Left renal pelvis (tissue), 4 donors: ENCODE measurements at places on chromosomes 3 and 15.

GRCh38 chr3:159816512-159816911 lies 172.1 kb upstream of the IL12A start:
- DNase-seq: no peak

DNA sequence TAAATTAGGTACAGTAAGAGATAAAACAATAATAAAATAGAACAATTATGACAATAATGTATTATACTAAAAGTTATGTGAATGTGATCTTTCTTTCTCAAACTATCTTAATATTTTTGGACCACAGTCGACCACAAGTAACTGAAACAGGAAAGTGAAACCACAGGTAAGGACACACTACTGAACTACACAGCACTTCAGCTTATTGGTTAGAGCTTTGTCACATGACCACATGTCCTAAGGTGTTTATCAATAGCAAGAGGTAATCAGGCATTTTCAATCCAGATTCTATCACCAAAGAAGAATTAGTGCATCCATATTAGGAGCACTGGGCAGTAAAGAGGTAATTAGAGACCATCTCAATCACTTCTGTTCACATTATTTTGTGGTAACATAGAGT lies 392.8 kb downstream of the RSL24D1 start:
- DNase-seq: no peak

DNA sequence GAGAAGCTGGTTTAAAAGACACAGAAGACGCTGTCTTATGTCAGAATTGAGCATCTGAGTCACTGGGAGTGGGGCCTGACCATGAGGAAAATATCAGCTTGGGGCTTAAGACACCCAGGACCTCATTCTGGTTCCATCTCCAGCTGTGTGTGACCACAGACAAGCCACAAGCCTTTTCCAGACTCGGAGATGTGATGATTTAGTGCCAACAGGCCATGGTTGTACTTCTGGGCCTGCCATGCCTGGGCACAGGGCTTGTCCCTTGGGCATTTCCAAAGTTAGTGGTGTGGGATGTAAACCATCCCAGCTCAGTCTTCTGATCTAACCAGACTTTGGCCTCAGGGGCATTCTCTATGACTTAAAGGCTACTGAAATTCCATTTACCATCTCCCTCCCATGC lies 269.8 kb downstream of the RYR3 start:
- DNase-seq: no peak

DNA sequence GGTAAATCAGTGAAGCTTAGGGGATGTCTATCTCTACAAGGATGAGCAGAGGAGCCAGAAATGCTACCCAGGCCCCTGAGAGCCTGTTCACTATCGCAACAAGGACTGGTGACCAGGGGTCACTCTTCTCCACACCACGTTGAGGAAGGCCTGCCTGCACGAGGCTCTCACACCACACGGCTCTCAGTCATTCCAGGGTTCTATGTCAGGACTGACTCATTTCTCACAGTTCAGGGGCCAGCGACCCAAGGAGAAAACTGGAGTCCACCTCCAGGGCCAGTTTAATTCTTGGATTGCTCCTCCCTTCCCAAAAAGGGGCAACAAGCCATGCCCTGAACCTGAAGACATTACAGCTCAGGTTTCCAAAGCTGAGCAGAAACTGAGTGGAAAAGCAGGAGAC lies 33.9 kb downstream of the ANP32A start:
- no peak for DNase-seq

DNA sequence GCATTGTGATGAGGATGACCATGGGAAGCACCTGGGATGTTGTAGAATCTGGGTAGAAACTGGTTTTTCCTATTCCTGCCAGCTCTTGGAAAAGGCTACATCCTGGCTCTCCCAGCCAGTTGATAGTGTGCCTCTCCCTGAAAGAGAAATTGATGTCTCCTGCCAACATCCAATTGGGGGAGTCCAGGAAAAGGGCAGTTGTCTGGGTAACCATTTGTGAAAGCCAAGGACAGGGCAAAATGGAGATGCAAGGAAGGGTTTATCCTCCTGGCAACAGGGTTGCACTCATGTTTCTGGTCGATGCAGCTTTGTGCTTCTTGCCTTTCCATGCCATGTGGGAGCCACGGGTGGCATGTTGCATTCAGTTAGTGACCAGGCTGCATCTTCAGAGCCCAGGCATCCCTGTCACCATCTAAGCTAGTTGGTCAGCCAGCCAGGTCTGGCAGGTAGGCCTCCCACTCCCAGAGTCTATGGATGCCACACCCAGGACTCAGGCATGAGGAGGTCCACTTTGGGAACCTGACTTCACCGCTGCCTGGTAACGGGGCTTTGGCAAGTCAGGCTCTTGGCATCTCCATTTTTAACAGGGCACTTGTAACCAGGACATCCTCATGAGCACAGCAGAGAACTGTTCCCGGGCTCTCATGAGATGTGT lies 153.5 kb downstream of the DNAJB8 start:
- no peak for DNase-seq

- DNase-seq: peak; percentile 83
Observed at GRCh38 chr3:184568924-184569829, 7.6 kb downstream of the EPHB3 start.

GRCh38 chr3:139957844-139958243 lies 22.9 kb downstream of the CLSTN2 start:
- no peak for DNase-seq

- peak; percentile 20 for DNase-seq
Observed at GRCh38 chr3:190617185-190617584, 103.3 kb downstream of the IL1RAP start.

DNA sequence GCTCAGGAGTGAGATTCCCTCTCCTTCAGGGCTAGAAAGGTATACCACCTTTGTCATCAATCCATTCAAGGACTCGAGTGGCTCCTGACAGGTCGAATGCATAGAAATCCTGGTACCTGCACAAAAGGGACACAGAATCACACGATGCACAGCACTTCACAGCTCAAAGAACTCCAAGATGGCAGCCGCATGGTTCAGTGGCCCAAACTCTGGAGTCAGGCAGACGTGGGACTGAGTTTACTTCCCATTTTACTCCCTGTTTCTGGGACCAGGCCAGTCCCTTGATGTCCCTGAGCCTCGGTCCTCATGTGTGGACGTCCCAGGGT lies 536 bp downstream of the WDR73 start:
- no peak for DNase-seq

DNA sequence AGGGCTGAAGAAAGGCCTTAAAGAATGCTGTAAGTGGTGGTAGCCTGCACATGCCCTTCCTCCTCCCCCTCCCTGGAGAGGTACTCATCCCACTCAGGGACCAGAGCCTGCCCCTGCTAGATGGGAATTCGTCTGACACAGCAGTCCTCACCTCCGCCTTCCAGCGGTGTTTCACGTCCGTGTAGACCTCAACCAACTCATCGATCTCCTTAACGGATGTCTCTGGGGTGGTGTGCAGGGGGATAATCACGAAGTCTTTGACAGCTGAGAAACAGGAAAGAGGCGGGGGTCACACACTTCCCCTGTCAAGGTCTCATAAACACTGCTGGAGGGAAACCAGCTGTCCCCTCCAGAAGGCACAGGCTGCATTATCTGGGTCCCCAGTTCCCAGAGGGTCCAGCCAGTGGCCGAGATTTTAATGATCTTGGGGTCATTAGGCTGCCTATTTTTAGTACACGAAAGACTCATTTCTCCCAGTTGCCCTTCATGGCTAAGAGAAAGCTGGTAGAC lies 9.9 kb downstream of the DNASE1L3 start:
- no peak for DNase-seq

- DNase-seq: no peak
Observed at GRCh38 chr15:25832158-25832557, 31.0 kb downstream of the ATP10A start.

DNA sequence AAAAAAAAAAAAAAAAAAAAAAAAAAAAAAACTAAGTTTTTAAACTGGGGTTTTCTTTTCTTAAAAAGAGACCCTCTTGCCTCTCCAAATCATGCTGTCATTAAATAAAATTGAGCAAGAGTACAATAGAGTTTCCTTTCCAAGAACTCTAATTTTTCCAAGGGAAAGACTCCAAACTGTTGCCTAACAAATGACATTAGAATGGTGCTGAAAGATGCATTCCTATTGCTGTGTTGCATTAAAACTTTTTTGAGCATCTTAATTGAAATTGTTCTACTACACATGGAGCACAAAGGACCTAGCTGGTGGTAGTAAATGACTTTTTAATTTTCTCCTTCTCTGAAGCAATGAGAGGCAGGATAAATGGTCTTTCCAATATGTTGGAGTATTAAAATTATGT lies 469.1 kb upstream of the ARHGEF26 start:
- DNase-seq: no peak

DNA sequence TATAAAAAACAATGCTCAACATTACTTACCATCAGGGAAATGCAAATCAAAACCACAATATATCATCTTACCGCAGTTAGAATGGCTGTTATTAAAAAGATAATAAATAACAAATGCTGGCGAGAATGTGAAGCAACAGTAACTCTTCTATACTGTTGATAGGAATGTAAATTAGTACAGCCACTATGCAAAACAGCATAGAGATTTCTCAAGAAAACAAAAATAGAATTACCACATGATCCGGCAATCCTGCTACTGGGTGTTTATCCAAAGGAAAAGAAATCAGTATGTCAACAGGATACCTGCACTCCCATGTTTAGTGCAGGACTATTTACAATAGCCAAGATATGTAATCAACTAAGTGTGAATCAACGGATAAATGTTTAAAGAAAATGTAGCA lies 48.1 kb downstream of the ADAM10 start:
- no peak for DNase-seq
